ENCODE measurements at places on chromosomes 3 and 15.

DNA sequence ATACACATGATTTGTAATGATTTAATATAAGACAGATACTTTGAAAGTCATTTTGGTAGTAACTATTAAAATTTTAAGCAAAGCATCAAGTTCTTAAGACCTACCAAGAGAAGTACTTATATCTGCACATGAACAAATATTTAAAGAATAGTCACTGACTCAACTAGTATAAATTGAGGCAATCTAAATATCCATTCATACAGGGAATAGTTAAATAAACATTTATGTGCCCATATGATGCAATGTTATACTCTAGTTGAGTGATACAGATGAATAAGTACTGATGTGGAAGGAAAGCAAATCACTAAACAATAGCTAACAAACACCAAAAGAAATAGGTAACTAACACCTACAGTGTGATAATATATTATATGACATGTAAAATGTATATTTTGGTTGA, 527.7 kb downstream of the EPHA3 start:
- no peak for DNase-seq

DNA sequence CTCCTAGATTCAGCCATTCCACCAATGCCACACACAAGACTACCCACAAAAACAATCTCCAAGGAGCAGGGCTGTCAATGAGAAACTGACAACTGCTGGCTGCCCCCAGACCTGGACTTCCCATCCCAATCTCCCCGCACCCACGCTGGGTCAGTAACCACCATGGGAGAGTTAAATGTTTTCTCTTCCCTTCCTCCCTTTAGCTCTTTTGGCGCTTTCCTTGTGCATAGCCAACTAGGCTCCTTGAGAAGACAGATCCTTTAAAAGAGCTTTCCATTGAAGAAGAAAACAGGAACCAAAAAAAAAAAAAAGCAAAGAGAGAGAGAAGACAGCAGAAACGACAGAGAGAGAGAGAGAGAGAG, 8.3 kb downstream of the BCL6 start:
- DNase-seq, result no peak

- no peak for DNase-seq
Observed at GRCh38 chr15:78718837-78719236, 77.8 kb upstream of the CHRNB4 start.

- no peak for DNase-seq
Observed at GRCh38 chr15:40474581-40474980, 3.8 kb downstream of the CHST14 start.

DNA sequence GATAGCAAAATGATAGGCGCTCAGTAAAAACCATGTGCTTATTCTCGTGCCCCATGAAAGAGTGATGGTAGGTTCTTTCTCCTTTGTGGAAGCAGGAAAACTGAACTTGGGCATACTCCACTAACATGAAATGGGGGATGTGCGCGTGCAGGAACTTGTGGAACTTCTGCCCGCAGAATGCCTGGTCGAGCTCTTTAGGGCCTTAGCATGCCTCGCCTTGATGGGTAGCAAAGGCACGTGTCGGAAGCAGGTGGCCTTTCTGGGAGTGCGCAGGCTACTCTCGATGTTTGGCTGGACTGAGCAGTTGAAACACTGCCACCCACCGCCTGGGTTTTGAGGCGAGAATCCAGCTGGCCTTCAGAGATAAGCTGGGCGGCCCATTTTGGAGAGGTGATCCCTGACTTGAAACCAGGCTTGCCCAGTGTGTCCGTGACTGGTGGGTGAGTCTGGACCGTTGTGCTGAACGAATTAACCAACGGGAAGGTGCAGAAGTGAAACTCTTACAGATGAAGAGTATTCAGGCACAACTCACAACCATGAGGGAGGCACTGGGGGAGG, 842 bp downstream of the PCCB start:
- DNase-seq, result no peak

Measured in stimulated activated CD8-positive, alpha-beta memory T cell treated with anti-CD3 and anti-CD28 coated beads, Interleukin-2, amount 100 ng/mL, for 48 hours (primary cell).